Gastrocnemius medialis (tissue), 4 donors: ENCODE measurements at places on chromosomes 4 and X. TPM values are rescaled to one million over a fixed set of nuclear protein-coding genes. Genes with fewer than 3 reads are reported as not detected.

DNA sequence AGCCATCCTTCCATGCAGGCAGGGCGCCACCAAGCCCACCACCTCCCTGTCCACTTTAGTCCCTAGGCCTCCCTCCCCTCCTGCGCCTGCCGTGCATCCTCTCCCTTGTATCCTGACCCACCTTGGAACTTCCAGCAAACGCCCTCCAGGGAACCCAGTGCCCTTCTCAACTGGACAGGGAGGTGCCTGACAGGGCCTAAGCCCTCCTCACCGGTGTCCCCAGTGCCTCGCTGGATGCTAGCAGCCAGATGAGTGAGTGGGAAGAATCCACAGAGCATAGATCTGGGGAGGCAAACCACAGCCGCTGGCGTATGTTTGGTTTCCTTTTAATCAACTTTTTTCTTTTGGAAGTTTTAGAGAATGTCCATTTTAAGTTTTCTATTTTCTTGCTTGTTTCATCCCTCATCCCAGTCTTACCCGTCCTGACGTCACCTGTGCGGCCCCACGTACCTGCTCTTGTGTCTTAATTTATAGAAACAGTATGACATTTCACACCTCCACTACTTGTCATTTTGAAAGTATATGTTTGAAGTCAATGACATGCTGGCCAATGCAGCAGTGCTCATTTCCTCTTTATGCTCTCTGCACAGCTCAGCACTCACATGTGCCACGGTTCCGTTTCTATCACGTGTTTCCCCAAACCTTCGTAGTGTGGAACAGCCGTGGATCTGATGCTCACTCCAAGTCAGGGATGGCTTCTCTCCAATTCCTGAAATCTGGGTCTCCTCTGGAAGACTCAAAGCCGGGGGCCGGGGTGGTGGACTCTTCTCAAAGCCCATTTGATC, 3.4 kb upstream of the HMX1 start:
- no peaks in the 10 kb centered on the region for H3K4me1 ChIP-seq
- H3K27me3 ChIP-seq = peaks cover 64% of the 10 kb centered on the region
- H3K4me3 ChIP-seq = no peak overlapping the region
- no peak overlapping the region for H3K27ac ChIP-seq
- no peak for DNase-seq
- H3K36me3 ChIP-seq = no peaks in the 10 kb centered on the region

The RTL3 gene
- not detected for total RNA-seq

The MAOA gene
- total RNA-seq = 184 TPM

- no peaks in the 10 kb centered on the region for H3K36me3 ChIP-seq
- H3K4me1 ChIP-seq = no peaks in the 10 kb centered on the region
- H3K27me3 ChIP-seq = no peaks in the 10 kb centered on the region
- no peak overlapping the region for H3K27ac ChIP-seq
- no peak for DNase-seq
Measured at GRCh38 chrX:110614596-110614995, 181.0 kb downstream of the CHRDL1 start.

The PITX2 gene
- 45.7 TPM for total RNA-seq
